Stimulated activated CD4-positive, alpha-beta T cell treated with anti-CD3 and anti-CD28 coated beads, Interleukin-15, amount 100 ng/mL, for 24 hours (primary cell): ENCODE measurements at places on chromosomes 16 and 17.

DNA sequence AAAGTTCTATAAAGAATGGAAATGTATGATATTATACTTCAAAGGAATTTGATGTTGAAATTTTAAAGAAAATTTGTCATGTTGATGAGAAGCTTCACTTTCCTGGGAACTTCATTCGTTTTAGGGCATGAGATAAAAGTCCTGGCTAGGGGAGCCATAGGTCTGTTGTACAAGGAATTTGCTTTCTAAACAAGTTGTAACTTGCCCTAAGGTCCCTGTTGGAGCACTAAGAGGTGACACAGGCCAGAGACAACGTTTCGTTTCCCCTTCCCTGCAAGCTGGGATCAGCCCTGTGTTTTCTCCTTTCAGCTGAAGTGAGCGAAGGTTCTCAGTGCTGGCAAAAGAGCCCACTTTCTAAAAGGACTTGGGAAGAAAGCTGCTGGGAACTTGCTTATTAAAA lies 16.6 kb downstream of the PLD6 start:
- DNase-seq: no peak

DNA sequence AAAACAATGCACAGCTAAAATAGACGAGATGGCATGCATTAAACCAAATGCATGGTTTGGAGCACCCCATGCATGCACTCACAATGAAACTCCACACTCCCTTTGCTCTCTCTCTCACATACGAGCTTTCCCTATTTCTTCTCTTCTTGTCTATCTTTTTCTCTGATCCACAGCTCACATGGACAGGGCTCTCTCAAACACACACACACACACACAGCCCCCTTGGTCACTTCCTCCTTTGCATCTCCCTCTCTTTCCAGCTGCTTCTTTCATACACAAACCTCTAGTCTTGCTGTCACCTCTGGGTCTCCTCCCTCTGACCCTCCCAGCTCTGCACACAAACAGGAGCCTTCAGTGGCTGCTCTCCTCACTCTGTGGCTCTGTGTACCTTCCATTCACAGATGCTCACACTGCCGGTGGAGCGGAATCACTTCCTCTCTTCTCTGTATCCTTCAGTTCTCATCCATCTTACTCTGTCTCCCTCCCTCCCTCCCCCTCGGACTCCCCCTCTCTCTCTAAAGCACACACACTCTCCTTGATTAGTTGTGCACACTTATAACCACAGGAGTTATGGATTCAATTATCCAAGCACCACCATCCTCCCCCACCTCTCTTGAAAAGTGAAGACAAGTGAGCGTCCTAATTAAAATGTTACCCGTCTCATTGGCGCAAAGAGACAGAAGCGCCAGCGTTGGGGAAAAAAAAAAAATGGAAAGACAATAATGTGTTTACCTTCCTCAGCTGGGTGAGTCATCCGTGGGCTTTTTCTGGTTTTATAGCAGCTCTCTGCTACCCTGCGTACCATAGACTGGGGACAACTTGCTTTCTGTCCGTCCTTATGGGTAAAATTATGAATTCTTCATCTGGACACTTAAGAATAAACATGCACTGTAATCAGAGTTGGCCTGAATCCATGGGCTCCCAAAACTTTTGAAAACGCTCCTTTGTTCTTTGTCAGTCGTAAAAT lies 90.8 kb downstream of the SHISA6 start:
- no peak for DNase-seq

- no peak for DNase-seq
Observed at GRCh38 chr17:7486181-7486580, 2.0 kb downstream of the POLR2A start.

- DNase-seq: no peak
Observed at GRCh38 chr17:32208436-32208835, 57.2 kb upstream of the RHBDL3 start.

DNA sequence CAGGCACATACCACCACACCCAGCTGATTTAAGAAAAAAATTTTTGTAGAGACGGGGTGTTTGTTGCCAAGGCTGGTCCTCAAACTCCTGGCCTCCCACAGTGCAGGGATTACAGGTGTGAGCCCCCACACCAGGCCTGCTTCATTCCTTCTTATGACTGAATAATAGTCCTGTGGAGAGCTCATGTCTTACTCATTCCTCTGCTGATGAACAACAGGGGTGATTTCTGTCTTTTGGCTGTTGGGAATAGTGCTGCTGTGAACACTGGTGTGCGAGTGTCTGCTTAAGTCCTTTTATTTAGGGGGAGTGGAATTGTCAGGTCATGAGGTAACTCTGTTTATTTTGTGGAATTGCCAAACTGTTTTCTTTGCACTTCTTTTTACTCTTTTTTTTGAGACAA lies 2.7 kb upstream of the CTRB1 start:
- no peak for DNase-seq

DNA sequence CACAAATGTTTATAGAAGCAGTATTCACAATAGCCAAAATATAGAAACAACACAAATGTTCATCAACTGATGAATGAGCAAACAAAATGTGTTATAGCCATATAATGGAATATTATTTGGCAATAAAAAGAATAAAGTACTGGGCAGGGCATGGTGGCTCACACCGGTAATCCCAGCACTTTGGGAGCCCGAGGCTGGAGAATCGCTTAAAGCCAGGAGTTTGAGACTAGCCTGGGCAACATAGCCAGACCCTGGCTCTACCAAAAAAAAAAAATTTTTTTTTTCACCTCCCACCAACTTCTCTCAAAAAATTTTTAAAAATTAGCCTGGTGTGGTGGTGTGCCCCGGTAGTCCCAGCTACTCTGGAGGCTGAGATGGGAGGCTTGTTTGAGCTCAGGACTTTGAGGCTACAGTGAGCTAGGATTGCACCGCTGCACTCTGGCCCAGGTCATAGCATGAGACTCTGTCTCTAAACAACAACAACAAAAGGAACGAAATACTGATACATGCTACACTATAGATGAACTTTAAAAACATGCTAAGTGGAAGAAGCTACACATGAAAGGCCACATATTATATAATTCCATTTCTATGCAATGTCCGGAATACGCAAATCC lies 10.7 kb upstream of the PECAM1 start:
- DNase-seq: no peak

DNA sequence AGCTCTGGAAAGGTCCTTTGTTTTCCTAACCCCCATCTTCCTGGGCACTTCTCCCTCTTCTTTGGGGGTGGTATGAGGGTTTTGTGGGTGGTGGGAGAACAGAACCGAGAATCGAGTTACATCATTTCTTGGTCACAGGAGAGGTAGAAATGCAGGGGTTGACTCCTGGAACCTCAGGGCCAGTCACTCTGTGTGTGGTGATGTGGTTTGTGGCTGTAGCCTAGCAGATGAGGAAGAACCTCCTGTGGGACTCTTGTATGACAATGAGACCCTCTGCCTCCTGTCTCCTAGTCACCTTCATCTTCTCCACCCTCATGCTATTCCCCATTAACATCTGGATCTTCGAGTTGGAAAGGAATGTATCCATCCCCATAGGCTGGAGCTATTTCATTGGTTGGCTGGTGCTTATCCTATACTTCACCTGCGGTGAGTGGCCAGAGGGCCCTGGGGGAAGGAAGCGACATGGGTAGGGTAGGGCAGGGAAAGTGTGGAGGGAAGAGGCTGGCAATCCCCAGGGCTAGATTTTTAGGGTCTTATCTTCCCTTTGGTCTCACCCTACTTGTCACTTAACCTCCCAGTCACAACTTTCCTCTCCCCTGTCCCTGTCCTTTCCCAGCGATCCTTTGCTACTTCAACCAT lies 5.5 kb downstream of the ODF4 start:
- DNase-seq: no peak

DNA sequence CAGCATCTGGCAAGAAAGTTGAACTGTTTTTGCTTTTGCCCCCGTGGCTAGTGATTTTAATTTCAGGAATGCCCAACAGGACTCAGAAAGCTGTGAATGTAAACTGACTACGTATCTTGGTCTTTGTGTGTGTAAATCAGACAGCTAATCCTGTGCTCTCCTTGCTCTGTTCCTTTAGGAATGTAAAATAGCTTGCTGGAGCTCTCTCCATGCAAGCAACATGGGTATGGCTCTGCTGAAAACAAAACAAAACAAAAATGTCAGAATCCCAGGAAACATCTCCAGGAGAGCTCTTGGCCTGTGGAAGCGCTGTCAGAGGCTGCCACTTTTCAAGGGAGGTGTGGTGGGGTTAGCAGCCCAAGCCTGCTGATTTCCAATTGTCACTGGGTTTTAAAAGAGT lies 161.8 kb upstream of the NOG start:
- DNase-seq: no peak

DNA sequence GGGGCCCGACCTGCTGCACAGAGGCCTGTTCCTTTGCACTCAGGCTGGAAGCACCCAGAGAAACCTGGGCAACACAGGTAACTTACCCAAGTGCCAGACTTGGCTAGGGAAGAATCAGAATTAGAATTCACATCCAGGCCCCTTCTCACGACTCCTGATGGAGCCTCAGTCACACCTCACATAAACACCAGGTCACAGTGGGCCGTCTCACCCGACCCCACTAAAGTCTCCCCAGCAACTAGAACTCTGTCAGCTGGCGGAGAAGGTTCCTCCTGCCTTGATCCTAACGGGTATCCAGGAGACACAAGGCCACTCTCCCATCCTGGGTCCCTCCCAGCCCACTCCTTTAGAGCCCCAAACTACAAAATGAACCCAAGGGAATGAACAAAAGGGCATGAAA lies 6.4 kb downstream of the TK2 start:
- no peak for DNase-seq

DNA sequence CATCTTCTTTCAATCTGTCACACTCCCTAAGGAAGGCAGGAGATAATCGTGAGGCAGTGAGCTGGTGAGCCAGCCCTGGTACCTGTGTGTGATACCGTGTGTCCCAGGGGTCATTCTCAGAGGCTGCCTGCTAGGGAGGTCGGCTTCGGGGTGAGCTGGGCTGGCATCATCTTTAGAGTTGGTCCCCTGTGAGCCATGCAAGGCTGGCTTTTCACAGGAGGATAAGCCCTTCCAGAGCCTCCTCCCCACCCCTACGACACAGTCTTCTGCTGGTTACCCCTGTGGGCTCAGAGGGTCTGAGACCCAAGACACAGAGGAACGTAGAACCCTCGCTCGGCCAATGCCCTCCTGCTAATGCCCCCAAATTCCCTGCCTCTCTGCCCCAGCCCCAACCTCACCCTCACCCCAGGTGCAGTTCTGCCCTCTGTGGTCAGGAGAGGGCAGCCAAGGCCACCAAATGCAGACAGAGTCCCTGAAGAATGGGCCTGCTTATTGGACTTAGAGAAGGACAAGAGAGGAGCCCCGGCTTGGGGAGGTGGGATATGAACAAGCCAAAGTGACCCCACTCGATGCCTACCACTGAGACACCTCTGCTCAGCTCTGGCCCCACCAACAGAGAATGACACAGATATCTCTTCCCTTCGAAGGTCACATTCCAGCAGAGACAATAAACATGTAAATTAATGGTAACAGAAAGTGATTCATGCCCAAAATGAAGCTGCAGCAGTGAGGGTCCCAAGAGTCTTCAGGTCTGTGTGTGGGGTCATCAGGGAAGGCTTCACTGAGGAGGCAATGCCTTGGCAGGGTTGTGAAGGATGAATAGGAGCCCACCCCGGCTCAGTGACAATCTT lies 80.8 kb upstream of the CCL1 start:
- peak; percentile 14 for DNase-seq

- DNase-seq: no peak
Observed at GRCh38 chr16:30937692-30938091, 11.2 kb upstream of the ORAI3 start.

DNA sequence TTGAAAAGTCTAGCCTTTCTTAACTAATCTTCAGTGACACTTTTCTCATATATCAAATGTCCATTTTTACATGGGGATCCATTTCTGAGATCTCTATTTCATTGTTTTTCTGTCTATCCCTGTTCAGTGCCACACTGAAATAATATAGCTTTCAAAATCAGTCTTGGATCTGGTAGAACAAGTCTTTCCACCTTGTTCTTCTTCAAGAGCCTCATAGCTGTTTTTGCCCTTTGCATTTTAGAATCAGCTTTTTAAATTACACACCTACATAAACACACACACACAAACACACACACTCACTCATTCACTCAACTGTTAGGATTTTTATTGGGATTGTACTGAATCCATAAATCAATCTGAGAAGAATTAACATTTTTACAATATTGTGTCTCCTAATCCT lies 19.2 kb downstream of the GSDMB start:
- no peak for DNase-seq

GRCh38 chr17:8275421-8276290 lies 12.8 kb upstream of the RANGRF start:
- DNase-seq: no peak

DNA sequence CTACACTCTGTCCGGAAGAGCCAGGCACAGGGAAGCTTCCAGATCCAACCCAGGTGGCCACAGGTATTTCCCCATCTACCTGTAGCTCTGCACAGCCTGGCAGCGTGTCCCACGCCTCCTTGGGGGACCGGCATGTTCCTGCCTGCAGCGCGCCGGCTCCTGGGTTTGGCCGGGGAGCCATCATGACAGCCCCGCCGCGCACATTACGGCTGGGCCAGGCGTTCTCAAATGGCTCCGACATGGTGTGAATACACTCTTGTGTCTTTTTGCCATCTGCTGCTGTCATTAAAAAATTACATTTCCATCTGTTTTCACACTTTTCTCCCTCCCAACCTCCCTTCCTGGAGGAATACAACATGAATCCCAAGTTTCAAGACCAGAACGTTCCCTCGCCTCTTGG lies 8.0 kb upstream of the GINS2 start:
- DNase-seq: no peak

- DNase-seq: no peak
Observed at GRCh38 chr16:88276591-88276990, 106.2 kb upstream of the ZNF469 start.

GRCh38 chr16:75023009-75023408 lies 24.2 kb downstream of the ZNRF1 start:
- no peak for DNase-seq

DNA sequence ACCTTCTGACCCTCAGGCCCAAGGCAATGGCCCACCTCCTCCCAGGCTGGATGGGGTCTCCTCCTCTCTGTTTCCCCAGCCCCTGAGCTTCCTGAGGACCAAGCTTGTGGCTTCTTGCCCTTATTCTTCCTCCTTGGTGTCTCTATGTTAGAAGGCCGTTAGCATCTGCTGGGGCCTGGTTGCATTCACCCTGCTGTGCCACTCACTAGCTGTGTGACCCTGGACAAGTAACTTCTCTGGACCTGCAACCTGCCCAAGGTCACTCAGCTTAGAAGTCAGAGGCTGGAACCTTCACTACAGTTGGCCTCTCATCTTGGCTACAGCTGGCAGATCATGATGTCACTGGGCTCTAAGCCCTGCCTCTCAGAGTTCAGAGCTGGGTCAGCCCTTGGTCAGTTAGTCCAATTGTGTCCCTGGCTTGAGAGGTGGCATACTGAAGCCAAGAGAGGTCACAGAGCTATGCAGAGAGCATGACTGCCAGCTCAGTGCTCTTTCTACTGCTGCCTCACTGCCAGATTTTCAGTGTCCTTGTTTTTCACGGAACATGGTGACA lies 3.0 kb downstream of the MT2A start:
- DNase-seq: peak; percentile 23

- no peak for DNase-seq
Observed at GRCh38 chr17:54694287-54694887, 206.3 kb upstream of the TOM1L1 start.

GRCh38 chr16:58266336-58266735 lies 28.5 kb downstream of the PRSS54 start:
- DNase-seq: no peak
